Trophoblast cell (in vitro differentiated cells and primary cell): ENCODE measurements at places on chromosomes 1 and 21.

- DNase-seq: no peak
Observed at GRCh38 chr1:23178414-23178813, 9.8 kb upstream of the LUZP1 start.

DNA sequence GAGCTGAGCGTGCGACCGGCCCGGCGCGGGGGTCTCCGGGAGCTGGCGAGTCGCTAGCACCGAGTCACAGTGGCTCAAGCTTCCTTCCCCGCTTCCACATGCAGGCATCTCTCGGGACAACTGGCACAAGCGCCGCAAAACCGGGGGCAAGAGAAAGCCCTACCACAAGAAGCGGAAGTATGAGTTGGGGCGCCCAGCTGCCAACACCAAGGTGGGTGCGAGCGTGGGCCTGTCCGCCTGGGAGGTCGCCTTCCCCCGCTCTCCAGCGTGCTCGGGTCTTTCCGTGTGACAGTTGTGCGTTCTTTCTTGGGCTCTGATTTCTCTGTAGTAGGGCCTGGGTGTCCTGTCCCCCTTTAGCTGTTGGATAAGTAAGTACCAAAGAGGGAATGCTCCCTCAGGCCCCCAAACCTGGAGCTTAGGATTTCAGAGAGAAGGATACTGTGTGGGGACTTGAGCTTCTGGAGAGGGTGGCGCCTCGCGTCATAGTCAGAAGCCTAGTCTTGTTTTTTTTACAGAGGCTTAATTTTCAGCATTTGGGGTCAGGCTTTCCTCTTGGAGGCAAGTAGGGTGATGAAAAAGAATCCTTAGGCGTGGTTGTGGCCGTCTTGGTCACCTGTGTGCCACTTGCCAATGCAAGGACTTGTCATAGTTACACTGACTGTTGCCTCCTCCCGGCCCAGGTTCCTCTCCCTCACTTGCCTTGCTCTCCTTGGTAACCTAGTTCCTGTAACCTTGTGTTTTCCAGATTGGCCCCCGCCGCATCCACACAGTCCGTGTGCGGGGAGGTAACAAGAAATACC lies 790 bp downstream of the RPS8 start:
- DNase-seq: peak; percentile 22

DNA sequence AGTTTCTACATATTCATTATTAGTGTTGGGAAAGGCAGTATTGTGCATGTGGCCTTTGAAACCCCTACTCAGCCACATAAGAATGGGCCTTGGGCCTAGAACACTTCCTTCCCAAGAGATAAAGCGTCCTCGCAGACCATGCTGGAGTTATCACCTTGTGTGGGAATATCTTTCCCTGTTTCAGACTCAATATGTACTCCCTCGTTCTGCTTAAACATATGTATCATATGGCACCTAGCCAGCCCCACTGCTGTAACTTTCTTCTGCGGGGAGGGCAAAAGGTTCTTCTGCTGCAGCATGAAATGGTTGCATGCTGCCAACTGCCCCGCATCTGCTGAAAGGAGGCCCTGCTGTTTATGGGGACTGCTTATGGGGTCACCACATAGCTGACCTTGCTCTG lies 92.0 kb downstream of the CRB1 start:
- DNase-seq: no peak

GRCh38 chr1:230994860-230995259 lies 16.0 kb downstream of the ARV1 start:
- no peak for DNase-seq

GRCh38 chr1:214085325-214085724 lies 97.6 kb downstream of the PROX1 start:
- DNase-seq: no peak

- no peak for DNase-seq
Observed at GRCh38 chr1:193827516-193827915, 641.1 kb upstream of the B3GALT2 start.

DNA sequence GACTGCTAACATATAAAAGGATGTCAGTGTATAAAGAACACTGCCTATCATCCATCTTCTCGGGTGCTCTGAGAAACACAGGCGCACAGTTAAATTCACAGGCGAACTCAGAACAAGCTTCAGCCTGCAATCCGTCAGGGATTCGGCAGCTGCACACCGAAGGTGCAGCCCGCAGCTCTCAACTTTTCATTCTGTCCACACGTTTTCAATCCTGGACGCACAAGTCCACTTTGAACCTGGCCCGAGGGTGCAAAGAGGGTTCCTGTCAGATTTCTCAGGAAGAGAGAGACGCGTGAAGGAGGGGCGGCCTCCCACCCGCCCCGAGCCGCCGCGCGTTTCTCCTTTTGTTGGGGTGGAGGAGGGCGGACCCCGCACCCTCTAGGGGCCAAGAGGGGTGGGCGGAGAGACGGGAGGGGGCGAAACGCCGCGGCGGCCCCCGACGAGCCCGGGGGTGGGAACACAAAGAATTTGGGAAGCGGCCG lies 724 bp downstream of the DOCK7 start:
- peak; percentile 69 for DNase-seq

DNA sequence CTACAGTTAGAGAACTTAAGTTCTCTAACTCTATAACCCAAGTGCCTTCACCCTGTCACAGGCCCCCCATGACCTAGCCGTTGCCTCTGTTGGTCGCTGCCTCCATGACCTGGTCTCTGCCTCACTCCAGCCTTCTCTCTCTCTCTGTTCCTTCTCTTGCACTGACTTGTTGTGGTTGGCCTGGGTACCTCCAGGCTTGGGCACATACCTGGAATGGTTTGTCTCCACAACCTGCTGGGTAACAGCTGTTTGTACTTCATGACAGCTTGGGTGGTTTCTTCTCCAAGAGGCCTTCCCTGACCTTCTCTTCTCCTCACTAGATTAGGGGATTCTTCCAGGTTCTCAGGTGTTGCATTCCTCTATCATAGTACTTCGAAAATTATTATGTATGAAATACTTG lies 371.6 kb upstream of the USP24 start:
- DNase-seq: peak; percentile 44

DNA sequence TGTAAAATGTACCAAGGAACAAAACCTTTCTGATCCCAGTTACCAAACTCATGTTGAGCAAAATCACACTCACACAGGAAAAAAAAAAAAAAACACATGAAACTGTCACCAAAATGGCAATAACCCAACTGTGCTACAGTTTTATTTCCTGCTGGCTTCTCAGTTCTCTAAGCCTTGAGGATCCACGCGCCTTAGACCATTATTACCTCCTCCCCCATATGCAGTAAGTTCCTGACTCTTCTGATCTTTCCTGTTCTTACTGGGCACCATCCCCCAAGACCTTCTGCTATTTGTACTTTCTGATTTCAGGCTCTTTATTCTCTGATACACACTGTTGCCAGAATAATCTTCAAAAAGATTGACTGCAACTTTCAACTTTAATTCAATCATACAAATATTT lies 79.6 kb downstream of the SLC45A1 start:
- no peak for DNase-seq

DNA sequence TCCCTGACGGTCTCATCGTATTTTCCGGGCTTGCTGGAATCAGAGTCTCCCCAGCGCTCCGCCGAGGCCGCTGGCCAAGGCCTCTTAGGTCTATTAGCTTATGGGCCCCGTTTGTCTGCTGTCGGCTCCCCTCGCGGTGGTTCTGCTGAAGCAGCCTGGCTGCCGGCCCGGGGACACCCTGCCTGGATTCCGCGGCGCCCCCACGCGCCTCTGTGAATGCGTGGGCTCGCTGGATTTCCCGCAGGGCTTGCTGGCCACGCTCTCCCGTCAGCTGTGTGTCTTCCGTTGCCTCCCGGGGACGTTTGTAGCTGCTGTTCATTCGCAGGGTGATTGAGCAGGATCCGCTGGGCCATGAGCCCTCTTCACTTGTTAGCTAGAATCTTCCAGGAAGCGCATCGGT lies 8.4 kb downstream of the LRRC3 start:
- no peak for DNase-seq

DNA sequence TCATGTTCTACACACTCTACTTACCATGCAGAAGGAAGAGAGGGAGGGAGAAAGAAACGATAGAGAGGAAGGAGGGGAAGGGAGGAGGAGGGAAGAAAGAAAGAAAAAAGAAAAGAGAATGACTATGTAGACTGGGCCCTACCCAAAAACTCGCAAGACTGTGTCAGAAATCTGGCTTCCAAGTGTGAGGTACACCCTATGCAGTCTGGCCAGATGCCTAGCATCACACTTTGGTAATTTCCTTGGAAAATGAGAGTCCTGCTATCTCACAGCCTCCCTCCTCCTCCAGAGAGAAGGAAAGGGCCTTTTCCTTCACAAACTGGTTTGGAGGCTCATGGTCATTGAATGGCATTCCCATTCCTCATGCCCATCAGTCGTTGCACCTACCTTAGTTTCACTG lies 86.4 kb upstream of the LRRC8D start:
- no peak for DNase-seq

GRCh38 chr1:183827801-183828200 lies 22.9 kb downstream of the RGL1 start:
- peak; percentile 11 for DNase-seq

GRCh38 chr1:93518516-93518915 lies 70.6 kb downstream of the FNBP1L start:
- DNase-seq: no peak

DNA sequence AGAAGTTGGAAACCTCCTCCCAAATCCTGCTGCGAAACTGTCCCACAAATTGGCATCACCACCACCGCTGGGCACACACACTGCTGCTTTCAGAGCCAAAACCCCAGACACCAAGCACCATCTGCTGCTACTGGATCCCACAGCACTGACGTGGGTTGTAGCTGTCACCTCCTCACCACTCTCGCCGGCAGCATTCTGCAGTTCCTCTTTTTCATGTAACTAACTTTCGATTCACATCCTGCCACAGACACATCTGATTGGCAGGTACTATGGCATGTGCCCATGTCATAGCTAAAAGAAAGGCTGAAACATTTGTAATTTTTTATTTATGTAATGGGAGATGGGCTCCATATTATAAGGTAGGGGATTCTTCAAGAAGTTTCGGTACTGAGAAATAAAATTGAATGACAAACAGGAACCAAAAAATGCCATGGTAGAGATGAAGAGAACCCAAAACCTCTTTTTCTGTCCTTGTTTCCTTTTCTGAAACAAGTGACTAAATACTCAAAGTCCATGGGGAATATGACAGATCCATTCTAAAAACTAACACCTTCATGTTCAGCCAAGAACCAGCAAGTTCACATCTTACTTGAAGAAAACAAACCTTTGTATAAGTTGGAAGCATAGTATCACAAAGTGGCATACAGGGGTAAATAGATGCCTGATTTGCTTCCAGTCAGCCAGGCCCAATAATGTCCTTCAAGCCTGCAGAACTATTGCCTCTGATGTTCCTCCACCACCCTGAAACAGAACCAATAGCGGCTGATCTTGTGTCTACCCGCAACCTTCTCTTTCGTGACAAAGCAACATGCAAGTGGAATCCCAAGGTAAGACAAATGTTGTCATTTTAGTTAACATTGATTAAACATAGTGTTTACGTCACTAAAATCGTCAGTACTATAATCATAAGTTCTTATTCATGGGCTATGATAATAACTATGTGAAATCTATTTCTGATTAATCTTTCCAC lies 26.6 kb upstream of the RGS13 start:
- peak; percentile 16 for DNase-seq

- no peak for DNase-seq
Observed at GRCh38 chr1:96772349-96772748, 50.8 kb downstream of the PTBP2 start.

- no peak for DNase-seq
Observed at GRCh38 chr21:26599261-26599660, 26.2 kb upstream of the CYYR1 start.

GRCh38 chr1:108815566-108815965 lies 41.3 kb downstream of the AKNAD1 start:
- no peak for DNase-seq

GRCh38 chr1:46535063-46535462 lies 16.4 kb downstream of the KNCN start:
- DNase-seq: peak; percentile 60

DNA sequence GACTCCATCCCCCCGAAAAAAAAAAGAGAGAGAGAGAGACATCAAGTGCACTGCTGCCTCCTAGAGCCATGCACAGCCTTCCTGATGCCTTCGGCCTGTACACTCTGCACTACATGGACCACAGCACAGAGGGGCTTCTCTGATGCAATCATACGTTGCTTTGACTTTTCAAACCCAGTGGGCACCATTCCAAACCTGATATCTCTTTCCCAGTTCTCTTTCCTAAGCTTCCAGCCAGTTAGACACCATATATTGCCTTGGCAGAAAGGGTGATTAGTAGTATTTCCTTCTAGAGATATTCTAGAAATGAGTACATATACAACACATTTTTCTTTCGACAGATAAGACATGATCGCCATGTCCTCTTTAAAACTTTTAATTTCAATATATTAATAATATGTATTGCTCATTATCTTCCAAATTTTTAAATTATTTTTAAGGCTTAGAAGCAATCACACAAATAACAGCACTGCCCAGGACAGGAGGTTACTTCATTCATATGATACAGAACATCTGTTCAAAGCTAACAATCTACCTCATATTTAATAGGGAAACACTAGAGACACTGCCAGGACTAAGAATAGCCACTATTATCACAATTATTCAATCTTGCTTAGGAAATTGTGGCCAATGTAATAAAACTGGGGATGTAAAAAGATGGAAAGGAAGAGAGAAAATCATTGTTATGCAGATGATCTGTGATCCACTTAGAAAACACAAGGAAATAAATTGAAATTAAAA lies 9.9 kb downstream of the CLCA1 start:
- no peak for DNase-seq

DNA sequence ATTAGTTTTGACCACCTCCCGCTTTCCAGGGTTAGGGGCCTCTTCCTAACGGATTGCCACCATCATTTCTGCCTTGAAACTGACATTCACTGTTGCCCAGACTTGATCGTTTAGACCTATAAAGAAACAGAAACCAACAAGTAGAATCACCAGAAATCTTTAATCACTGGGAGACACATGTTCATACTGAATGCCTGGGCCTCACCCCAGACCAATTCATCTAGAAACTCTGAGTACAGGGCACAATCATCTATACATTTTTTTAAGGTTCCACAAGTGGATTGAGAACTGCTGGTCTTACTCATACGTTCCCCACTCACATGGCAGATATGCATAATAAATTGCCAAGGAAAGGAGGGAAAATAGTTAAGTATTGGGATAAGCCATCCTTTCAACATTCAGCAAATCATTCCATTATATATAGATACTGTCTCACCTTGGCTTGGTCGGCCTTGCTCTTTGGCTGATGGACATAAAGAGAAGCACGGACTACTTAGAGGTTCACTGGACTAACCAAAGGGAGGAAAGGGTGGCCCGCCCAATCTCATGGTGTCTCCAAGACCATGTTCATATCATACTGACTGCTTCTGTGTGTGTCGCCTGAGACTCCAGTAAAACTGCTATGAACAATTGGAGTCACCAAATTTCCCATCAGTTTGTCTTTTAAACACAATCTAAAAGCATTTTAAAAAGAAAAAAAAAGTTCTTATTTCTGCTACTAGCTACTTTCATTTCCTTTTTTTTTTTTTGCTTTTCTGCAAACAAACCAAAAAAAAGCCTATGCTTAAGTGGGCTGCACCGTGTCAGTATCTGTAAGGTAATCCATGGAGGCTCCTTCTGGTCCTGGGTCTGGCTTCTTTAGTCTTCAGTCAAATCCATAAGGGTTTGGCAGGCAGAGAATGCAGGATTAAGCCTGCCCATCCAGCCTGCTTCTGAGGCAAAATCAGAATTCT lies 9.4 kb upstream of the TARBP1 start:
- DNase-seq: no peak

GRCh38 chr1:19557609-19558051 lies 72.3 kb upstream of the CAPZB start:
- DNase-seq: peak; percentile 54

GRCh38 chr1:231232870-231233734 lies 7.9 kb upstream of the GNPAT start:
- DNase-seq: no peak
